ENCODE measurements at places on chromosomes 6 and 20.

- DNase-seq: no peak
Measured at GRCh38 chr6:16412982-16413381, 174.6 kb downstream of the GMPR start.

- no peak for DNase-seq
Measured at GRCh38 chr6:51892750-51893149, 194.7 kb downstream of the PKHD1 start.

- no peak for DNase-seq
Measured at GRCh38 chr6:157774153-157775135, 48.6 kb upstream of the SNX9 start.

GRCh38 chr6:142845143-142845571, 99.8 kb downstream of the HIVEP2 start:
- DNase-seq: no peak

DNA sequence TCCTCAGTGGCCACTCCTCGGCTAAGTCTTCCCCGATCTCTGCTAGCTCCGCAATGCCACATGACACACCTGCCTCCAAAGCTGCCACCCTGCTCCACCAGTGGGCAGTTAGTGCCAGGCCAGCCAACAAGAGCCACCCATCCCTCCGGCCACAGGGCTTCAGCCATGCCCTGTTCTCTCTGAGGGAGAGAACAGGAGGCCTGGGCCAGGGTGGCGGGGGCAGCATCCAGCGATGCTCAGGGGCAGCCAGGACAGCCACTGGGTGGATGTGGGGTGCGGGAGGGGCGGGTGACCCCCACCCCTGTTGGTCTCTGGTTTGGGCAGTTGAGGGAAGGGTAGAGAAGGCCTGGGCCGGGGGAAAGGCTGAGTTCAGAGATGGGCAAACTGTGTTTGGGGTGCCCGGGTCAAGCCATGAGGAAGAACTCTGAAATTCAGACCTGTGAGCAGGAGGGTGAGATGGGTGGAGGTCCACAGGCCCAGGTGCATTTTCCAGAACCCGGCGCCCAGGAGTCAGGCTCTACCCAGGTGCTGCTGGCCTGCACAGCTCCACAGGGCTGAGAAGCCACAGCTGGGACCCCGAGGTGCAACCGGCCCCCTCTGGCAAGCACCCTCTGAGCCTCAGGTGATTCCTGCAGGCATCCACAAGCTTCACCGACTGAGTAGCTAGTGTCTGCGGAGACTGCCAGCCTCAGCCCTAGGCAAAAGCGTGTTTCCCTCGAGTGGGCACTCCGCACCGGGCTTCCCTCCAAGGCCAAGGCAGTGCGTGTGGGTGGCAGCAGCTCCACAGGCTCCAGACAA, 91.1 kb downstream of the SULF2 start:
- no peak for DNase-seq

GRCh38 chr20:2038161-2038560, 44.3 kb upstream of the PDYN start:
- DNase-seq: no peak

- DNase-seq: no peak
Measured at GRCh38 chr6:11912420-11912819, 99.7 kb upstream of the HIVEP1 start.

DNA sequence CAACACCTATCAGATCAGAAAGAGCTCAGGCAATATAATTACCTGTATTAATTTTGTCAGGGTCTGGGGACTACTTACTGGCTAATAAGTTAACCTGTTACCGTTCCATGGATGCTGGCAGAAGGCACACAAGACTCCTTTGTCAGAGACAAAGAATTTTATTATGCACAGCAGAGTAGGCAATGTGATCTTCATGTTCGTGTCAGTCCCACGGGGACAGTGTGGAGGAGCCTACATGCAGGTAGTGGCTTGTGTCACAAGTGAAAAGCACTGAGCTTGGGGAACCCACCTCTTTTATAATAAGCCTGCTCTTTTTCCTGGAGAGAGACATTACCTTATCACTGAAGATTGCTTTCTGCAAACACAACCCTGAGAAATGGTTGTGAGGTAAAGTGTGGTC, 96.9 kb downstream of the CD164 start:
- no peak for DNase-seq

GRCh38 chr6:152356662-152357061, 280.5 kb downstream of the SYNE1 start:
- DNase-seq: no peak

DNA sequence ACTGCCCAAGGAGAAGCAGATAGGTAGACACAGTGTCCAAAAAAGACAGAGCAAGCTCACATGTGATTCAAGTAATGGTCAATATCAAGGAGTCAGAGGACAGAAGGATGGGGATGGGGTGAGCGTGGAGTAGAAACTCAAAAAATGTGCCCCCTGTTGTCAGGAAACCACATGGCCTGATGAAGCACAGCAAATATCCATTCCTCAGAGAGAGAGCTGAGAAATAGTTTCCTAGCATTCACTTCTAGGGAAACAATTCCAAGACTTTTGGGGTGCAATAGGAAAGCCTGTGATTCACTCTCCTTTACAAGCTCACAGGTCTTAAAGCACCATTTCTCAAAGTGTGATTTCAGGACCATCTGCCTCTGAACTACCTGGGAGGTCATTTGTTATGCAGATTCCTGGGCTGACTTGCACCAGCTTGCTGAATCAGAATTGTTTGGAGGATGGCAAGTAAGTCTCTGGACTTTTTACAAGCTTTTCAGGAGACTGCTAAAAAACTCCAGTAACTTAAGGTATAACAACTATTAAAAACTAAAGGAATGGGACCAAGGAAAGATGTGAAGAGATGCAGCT, 432.8 kb downstream of the HDGFL1 start:
- DNase-seq: no peak

GRCh38 chr20:48945840-48946514, 24.5 kb downstream of the ARFGEF2 start:
- DNase-seq: no peak

- no peak for DNase-seq
Measured at GRCh38 chr6:100549406-100550167, 84.9 kb upstream of the SIM1 start.

DNA sequence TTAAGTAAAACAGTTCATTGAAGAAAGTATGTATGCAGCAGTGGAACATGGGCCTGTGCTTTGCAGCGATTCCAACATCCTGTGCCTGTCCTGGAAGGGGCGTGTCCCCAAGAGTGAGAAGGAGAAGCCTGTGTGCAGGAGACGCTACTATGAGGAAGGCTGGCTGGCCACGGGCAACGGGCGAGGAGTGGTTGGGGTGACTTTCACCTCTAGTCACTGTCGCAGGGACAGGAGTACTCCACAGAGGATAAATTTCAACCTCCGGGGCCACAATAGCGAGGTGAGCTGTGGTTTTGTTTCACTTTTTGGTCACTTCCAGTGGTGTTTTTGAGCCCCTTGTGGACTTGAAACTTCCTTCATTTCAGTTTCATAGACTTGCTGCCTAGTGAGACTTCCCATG, 1.7 kb downstream of the TULP4 start:
- no peak for DNase-seq

DNA sequence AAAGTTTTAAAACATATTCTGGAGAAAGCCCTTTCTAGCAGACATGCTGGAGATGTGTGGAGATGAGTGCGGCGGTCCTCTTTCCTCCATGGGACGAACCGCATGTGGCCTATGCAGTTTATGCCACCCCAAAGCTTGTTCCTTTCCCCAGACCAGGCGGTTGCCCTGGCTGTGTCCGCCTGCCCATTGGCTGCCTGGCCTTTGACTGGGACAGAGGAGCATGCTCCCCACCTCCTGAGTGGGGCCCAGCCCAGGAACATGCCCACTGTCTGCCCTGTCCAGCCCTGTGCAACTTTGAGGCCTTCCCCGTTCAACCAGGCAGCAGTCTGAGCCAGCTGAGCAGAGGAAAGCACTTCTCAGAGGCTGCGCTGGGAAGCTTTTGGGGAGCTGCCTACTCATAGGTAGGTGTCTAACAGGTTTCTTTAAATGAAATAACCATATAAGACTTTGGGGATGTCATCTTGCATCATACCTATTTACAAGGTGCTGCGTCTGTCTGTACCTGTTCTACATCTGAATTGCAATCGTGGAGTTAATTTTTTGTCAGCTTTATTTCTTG, 20.6 kb downstream of the FOXC1 start:
- no peak for DNase-seq

DNA sequence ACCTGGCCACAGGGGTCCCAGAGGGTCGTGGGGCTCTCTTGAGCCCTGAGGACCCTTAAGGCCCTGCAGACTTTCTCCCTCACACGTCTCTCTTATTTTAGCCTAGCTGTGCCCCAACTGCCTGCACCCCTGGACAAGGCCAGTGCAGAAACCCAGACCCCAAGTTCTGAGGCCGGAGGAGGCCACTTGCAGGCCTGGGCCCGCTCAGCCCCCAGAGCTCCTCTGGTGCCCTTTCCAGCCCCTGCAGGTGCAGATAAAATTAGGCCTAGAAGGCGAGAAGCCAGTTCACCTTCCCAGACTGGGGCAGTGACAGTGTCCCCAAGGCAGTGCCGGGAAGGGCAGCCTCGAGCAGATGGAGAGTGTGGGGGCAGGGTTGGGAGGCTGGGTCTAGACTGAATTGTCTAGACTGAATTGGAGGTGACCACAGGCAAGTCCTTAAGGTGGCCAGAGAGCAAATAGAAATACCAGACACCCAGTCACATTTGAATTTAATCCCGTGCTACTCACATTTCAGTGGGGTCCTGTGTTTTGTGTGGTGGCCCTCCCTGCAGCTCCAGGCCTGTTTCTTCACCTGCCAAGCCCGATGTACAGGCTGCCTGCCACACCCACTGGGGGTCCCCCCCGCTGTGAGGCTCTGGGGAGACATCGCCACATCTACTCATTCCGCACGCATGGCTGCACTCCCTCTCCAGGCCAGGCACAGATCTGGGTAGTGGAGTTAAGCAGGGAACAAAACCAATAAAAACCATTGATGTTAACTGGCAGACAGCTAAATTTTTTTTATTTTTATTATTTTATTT, 8.6 kb upstream of the IP6K3 start:
- no peak for DNase-seq

DNA sequence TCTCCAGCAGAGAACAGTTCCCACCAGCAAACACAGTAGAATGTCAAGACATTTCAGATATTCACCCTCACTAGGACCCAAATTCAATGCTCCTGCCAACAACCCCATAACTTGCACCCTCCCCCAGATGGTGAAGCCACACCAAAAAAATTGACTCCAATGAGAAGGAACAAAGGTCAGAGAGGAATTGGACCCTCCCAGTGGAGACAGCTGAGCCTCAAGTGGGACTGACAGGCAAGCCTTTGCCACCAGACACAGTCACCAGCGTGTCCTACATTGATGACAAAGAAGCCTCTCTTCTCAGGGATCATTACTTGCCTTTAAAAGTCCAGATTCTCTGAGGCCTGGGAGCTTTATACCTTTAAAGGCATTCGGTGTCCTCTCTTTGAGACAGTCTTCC, 64.8 kb downstream of the HIVEP2 start:
- no peak for DNase-seq

DNA sequence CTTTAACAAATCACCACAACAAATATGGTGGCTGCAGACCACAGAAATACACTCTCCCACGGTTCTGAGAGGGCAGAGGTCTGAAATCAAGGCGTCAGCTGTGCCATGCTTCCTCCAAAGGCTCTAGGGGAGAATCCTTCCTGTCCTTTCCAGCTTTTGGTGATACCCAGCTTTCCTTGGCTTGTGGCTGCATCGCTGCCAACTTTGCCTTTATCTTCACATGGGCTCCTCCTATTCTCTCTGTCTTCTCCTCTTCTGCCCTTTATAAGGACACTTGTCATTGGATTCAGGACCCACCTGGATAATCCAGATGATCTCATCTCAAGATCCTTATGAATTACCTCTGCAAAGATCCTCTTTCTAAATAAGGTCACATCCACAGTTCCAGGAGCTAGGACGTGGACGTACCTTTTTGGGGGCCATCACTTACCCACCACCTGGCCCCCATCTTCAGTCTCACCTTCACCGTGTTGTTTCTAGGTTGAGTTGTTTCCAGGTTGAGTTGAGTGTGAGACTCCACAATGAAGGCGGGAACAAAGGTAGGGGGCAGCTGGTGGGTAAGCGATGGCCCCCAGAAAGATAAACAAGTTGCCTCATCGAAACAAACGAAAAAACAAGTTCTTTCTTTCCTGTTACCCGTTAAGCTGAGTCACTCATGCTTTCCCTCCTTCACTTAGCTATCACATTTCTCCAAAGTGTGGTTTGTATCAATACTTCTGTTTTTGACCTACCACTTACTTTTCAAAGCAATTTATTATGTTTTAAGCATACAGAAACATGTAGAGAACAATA, 68.9 kb upstream of the SLC22A16 start:
- no peak for DNase-seq

- DNase-seq: no peak
Measured at GRCh38 chr6:17859846-17860245, 127.6 kb downstream of the KIF13A start.

GRCh38 chr20:62704341-62704948, 4.2 kb upstream of the NTSR1 start:
- DNase-seq: no peak

DNA sequence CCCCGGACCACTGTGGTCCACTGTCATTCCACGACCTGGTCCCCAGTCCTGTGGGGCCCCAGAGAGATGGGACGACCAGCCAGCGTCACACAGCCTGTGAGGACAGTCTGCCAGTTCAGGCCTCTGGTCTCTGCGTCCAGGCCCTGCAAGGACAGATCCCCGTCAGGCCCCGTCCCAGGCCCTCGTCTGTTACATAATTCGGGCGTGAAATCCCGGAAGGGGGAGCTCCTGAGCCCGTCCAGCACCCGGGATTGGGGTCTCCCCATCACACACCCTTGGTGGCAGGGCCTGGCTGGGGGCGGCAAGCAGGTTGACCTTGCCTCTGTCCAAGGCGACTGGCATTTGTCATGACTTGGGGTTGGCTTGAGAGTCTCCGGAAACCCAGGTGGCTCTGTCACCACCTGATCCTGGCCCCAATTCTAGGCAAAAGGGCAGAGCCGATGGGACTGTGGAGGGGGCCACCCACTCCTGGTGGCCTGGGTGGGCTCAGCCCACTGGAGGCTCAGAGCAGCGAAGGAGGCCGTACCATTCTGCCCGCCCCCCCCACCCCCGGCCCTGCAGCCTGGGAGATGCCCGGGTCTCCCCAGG, 73.8 kb upstream of the GATA5 start:
- no peak for DNase-seq

Measured in stimulated activated CD8-positive, alpha-beta memory T cell treated with anti-CD3 and anti-CD28 coated beads, Interleukin-4, amount 100 ng/mL, for 48 hours (primary cell).